ENCODE measurements at places on chromosomes 2 and 18. TPM values are rescaled to one million over a fixed set of nuclear protein-coding genes. Genes with fewer than 3 reads are reported as not detected.

The CTAGE1 gene
- total RNA-seq, result not detected

The SATB2 gene
- 1.5 TPM for total RNA-seq

The ARMC9 gene
- 48.5 TPM for total RNA-seq

The VWA3B gene
- not detected for total RNA-seq

The GKN2 gene
- not detected for total RNA-seq

The GPR45 gene
- not detected for total RNA-seq

The FAM124B gene
- 0.62 TPM for total RNA-seq

The REG3G gene
- total RNA-seq, result not detected

The COLEC11 gene
- 0.34 TPM for total RNA-seq

The NR4A2 gene
- total RNA-seq, result 4.9 TPM

The AGBL5 gene
- 13.4 TPM for total RNA-seq

All from melanocyte of skin (primary cell).